T-helper 2 cell (primary cell): ENCODE measurements at places on chromosomes 5 and 9.
A peak's percentile ranks its signal among the peaks of the same experiment; 100 is the strongest.

GRCh38 chr5:156759156-156759555, 90.9 kb upstream of the PPP1R2B start:
- no peak for DNase-seq

- peak; percentile 77 for DNase-seq
These were observed 890 bp downstream of the PIK3R1 start for GRCh38 chr5:68216245-68217046.

GRCh38 chr9:87269296-87270176, 228.1 kb upstream of the DAPK1 start:
- no peak for DNase-seq

DNA sequence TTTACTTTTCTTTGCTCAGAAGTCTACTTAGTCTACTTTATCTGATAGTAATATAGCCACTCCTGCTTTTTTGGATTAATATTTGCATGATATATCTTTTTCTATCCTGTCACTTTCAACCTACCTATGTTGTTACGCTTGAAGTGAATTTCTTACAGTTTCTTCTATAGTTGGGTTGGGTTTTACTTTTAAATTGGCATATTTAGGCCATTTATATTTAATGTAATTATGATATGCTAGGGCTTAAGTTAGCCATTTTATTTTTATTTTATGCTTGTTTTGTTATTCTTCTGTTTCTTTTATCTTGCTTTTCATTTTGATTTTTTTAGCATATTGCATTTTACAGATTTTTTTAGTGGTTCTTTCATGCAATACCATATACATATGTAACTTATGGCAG, 164.7 kb downstream of the AOPEP start:
- DNase-seq = no peak

GRCh38 chr5:172548311-172548731, 92.7 kb upstream of the NEURL1B start:
- DNase-seq = no peak

DNA sequence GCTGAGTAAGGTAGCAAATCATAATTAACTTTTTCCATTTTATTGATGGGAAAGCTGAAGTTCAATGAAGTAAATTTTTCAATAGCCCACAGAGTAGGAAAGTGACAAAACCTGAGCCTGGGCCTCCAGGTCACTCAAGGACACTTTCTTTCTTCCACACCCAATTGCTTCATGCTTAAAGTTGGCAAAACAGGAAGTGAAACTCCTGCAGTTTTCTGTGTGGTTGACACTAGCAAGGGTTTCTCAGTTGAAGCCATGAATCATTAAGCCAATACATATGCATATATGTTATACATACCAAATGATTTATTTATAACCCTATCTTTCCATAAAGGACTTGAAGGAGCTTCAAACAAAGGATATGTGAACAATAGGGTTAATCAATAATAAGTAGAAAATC, 13.9 kb downstream of the TLR4 start:
- no peak for DNase-seq

DNA sequence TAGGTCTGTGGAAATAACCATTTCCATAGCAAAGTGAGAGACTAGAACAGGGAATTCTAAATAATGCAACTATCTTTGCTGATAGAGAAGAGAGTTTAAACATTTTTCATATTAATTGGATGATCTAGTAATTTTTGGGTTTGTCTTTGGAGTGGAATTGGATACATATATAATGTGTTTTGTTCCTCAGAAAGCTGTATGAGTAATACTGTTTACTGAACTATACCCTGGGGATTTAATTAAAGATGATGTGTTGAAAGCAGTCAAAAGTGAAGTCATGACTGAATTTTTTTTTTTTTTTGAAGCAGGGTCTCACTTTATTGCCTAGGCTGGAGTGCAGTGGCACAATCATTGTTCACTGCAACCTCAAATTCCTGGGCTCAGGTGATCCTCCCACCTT, 17.9 kb downstream of the FER start:
- no peak for DNase-seq

- no peak for DNase-seq
These were observed 15.6 kb upstream of the ACSL6 start for GRCh38 chr5:132027027-132027426.

DNA sequence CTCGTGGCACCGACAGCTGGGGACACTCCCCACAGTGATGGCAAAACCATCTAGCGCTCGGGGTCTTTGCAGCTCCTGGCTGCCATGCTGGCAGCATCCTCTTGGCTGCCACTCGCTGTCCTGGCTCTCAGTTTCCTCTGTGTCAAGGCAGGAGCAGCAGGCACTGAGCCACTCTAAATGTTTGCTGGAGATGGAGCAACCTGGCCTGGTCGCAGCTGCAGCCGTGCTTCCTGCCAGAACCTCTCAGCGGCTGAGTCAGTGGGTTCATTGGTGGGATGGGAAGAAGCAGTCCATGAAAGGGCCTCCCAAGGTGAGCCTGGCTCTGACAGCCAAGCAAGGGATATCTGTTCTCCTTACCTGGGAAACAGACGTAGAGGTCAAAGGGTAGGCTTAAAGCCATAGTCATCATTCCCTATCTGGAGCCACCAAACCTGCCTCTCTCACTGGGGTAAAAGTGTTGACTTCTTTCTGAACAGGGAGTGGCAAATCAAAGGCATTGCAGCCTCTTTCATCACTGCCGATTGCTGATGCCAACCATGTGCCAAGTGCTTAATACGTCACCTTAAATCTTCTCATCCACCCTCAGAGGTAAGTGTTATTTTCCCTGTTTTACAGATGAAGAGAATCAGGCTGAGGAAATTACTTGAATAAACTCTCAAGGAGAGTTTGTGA, 304.8 kb upstream of the ZNF462 start:
- no peak for DNase-seq

DNA sequence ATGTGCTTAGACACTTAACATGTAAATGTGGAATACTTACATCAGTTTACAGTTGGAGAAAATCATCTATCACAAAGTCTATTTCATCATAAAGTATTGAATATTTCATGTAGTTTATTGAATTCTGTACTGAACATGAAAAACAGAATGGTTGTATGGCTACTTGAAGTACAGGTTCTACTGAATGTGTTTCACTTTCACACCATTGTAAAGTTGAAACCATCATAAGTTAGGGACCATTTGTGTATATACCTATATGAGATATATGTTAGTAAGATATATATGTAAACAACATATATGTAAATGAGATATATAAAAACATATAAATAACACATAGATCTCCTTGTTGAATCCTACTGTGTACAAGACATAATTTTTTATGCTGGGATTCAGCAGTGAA, 63.0 kb upstream of the TAF11L2 start:
- DNase-seq = no peak

DNA sequence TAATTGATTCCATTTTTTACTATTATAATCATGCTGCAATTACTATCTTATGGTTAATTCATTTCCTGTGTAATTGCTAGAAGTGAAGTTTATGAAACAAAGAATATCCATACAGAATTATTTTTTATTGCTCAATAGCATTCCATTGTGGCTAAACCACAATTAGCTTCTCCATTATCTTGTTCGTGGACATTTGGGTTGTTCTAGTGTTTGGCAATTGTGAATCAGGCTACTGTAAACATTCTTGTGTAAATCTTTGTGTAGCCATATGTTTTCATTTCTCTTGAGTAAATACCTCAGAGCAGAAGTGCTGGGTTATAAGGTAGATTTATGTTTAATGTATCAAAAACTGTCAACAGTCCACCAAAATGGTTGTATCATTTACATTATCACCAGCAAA, 341.1 kb downstream of the MAT2B start:
- DNase-seq = no peak

DNA sequence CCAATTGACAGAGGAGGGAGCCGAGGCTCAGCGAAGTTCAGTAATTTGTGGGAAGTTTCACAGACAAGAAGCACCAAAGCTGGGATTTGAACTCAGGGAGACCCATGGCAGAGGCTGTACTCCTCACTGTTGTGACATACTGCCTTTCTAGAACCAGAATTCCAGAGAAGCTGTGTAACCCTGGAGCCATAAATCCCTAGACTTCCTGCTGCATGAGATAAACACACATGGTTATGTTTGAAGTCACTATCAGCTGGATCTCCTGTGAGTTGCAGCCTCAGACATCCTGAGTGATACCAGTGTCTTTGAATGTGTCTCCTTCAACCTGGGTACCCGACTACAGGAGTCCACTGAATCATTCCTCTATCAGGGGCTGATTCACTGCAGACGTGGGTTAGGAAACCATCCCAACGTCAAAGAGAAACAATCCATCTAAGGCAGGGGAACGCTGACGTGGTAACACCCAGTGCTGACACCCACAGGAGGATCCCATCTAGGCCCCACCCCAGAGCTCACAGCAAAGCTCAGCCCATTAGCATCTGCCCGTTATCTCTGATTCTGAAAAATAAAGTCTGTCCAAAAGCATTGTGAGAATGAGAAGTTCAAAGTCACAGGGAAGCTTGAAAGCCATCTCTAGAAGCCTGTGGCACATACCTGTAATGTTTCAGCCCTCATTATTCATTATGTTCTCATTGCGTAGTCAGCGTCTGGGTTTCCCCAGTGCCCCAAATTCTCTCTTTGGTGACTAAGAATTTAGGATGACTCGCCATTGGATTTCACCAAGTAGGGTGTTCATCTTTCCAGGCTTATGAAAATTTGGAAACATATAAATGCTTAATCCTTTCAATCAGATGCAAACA, 36.3 kb upstream of the BASP1 start:
- DNase-seq = no peak
